ENCODE measurements at places on chromosomes 4 and X.

DNA sequence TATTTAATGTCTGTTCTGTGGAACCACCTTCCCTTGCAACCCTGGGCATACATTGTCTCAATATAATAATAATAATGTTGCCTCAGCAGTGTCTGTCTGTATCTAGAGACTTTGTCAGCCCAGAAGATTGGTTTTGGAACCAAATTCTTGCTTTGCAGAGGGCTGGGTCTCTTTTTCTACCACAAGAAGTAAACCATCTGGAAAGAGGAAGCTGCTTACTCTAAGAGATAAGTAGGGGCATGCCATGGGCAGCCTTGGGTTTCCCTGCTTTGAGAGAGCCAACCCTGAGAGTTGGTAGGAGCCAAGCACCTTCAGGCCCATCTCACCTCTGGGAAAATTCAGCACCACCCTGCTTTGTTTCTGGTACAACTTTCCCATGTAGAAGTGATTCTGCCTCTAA lies 27.0 kb downstream of the TMEM31 start:
- no peak for DNase-seq

DNA sequence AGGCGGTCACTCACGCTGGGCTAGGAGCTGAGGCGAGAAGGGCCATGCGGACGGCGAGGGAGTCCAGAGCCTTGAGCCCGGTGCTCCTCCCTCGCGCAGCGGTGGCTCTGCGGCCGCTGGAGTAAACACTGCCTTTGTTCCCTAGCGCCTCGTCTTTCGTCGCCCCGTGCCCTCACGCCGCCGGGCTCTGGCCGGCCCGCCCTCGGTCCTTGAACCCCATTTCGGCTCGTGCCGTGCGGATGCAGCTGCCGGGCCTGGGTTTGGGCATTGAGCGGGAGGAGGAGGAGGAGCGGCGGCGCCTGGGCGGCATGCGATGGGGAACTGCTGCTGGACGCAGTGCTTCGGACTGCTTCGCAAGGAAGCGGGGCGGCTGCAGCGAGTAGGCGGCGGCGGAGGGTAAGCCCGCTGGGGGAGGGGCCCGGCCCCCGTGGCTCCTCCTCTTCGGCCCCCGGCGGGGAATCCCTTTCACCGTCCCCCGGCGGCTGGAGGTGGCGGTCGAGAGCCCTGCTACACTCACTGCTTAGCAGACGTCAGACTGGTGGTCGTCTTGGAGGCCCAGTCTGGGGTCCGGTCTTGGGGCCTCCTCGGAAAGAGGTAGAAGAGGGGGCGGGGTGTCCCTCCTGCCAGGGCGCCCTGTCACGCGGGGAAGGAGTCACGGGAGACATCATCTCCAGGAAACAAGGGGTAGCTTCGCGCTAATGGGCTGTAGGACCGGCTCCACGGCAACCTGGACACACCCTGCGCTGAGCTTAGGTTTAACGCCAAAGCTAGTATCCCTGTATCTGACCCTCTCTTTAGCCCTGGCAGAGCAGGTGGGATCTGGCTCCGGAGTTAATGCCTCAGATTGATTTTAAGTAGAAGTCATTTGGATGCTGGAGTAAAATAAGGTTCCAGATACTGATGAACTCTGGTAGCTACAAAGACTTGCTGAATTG lies at the start of gene AP1AR:
Gene AP1AR (plus strand): TSS at position 9 of the 935 bp plus-strand sequence. CDS start 305 bp downstream, at position 314.
- DNase-seq = peak; percentile 60

GRCh38 chrX:71871367-71871766 lies 39.3 kb upstream of the NHSL2 start:
- DNase-seq = no peak

DNA sequence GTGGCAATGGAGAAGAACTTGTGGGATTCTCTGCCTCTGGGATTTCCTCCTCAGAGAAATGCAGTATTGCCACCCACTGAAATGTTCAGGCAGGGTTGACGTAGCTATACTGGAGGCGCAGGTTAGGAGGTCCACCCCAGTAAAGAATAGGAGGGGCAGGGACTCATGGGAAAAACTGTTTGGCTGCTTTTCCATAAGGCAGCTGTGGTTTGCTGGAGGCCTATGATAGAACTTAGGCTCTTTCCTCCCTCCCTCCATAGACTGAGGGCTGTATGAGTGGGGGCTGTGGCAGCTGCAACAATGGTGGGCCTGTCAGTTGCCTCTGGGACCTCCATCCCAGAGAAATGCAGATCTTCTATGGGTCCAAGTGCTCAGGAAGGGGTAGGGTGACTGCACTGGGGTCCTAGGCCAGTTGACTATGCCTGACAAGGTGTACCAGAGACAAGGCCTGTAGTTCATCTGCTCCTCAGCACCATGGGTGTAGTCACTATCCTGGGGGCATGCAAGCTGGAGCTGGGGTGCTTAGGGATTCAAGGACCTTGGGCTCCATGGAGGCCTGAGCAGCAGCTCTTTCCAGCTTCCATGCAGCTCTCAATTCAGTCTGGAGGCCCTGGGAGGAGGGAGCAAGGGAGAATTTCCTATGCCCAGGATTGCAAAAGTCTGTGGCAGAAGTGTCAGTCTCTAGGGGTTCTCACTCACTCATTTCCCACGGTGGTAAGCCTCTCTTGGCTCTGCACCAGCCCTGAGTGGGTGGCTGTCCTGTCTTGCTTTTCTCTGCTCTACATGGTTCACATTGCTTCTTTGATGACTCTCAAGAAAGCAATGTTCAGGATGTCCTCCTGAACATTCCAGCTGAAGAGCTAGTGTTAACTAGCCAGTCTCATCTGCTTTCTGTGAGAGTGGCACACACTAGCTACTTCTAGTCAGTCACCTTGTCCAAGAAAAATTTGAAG lies 353.0 kb downstream of the IDS start:
- DNase-seq = no peak

GRCh38 chr4:116101321-116101720 lies 984.1 kb downstream of the TRAM1L1 start:
- no peak for DNase-seq

DNA sequence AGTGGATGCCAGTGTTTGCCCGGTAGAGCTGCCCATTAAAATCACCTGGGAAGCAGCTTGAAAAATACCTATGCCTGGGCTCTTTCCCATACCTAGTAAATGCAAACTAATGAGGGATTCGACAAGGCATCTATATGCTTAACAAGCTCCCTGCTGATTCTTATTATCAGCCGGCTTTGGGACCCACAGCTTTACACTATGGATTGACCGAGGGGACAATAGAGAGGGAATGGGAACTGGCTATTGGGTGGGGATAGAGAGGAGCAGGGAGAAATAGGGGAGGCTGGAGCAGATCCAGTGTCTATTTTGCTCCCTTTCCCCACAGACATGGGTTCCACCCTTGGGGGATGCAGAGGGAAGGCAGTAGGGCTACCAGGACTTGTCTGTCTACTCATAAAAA lies 103.1 kb upstream of the TEX13D start:
- no peak for DNase-seq

DNA sequence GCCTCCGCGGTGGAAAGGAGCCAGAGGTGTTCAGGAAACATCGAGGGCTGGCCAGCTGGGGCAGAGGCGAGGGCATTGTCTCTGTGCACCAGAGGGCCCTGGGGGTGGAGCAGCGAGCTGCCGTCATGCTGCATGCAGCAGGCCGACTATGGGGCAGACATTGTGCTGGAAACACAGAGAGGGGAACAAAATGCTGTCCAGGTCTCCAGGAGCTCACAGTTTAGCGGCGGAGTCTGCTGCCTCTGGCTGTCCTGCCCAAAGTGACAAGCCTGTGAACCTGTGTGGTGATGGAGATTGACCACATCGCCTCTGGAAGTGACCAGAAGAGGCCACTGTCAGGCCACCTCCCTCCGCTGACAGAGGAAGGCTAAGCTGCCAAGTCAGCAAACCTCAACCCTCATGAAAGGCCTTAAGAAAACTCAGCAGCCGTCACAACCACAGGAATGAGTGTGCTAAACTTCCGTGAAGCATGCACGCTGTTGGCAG lies 20.1 kb upstream of the SASH3 start:
- DNase-seq = no peak

GRCh38 chr4:98987720-98988119 lies 7.8 kb upstream of the METAP1 start:
- DNase-seq = no peak

GRCh38 chr4:104447294-104447693 lies 47.4 kb downstream of the CXXC4 start:
- DNase-seq = peak; percentile 33

Data from NCI-H2227 treated with DMSO at 0.1 percent for 48 hours (cell line).